Heart right ventricle (tissue), 16 donors: ENCODE measurements at places on chromosomes 1 and 21. TPM values are rescaled to one million over a fixed set of nuclear protein-coding genes. Genes with fewer than 3 reads are reported as not detected.

- DNase-seq, result no peak
Measured at GRCh38 chr1:221751226-221751887, 9.5 kb upstream of the DUSP10 start.

ABCA4 gene
- 0.46 TPM for total RNA-seq

- no peak for DNase-seq
Measured at GRCh38 chr1:216456682-216457081, 33.4 kb upstream of the USH2A start.

GRCh38 chr21:33010931-33011330 is 14.8 kb upstream of the OLIG2 start:
- DNase-seq, result no peak

DNA sequence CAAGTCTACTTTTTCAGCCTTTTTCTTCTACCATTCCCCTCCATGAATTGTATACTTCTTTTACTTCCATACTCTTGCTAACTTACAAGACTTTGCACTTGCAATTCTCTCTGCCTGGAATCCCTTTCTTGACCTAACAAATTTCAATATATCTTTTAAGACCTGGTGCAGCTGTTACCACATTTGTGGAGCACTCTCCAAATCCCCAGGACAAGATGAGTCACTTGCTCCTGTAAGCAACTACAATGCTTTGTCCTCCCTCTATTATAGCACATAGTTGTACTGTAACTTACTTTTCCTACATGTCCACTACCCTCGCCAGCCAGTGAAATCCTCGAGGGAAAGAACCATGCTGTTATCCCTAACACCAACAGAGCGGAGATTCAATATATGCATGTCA is 43.1 kb downstream of the WARS2 start:
- DNase-seq, result no peak

AMIGO1 gene
- total RNA-seq, result 13.5 TPM

DNA sequence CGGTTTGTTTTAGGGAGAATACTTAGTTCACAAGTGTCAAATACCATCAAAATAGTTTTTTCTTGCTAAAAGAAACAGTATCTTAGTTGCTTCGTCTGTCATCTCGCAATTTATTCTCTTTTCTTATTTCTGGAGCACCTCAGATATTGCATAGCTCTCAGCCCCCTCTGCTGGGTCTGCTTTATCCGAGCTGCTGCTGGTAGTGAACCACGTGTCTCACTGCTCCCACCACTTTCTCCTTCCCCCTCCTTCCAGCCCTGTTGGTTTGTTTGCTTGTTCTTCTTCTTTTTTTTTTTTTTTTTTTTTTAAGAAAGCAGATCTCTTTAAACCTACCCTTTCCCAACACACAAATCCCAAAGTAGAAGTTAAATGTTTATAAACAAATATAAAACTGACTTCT is 170.8 kb downstream of the EDEM3 start:
- no peak for DNase-seq
